ENCODE measurements at places on chromosomes 4 and X.

- DNase-seq = no peak
Measured at GRCh38 chr4:5963611-5964010, 54.6 kb downstream of the C4orf50 start.

DNA sequence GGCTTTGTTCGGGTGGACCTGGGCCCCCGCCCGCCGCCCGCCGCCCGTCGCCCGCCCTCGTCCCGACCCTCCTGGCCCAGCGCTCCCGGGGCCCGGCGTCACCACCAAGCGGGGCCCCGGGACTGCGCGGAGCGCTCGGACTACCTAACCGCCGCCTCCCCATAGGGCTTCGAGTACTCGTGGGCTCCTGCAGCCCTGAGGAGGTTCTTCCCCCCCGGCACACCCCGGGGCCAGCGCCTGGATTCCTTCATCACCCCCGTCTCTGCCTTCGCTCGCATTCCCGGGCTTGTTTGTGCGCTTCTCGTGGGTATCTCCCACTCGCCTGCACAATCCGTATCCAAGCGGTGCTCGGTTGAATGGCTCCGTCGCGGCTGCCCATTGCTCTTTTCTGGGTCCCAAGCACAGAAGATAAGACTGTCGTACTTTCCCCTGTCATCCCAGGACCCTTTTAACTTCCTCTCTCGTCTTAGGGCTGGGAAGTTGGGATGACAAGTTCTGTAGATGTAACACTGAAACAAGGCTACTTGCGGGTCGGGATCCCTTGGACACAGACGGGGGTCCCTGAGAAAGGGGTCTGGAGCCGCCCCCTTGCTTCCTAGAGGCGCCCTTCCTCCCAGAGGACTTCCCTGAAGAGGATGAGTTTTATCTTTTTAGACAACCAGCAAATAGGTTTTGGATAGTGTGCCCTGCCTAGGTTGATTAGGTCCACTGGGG lies 565 bp downstream of the MOB1B start:
- no peak for DNase-seq

GRCh38 chrX:144327495-144327894 lies 443.6 kb downstream of the UBE2NL start:
- DNase-seq = no peak

DNA sequence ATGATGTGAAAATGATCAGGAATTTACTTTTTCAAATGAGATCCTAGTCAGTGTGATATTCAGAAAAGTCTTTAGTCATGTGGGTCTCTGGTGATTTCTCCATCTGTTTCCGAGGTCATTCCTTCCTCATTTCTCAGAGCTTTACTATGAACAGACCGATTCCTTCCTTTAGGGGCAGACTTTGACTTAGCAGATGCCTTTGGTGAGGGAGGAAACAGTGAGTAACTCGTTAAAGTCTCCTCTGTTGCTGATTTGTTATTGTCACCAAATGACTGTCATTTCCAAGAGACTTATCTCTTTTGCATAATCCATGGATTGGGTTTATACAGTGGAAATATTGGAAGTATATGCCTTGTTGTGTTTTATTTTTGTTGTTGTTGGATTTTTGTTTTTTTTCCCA lies 76.2 kb upstream of the CD99 start:
- DNase-seq = no peak

DNA sequence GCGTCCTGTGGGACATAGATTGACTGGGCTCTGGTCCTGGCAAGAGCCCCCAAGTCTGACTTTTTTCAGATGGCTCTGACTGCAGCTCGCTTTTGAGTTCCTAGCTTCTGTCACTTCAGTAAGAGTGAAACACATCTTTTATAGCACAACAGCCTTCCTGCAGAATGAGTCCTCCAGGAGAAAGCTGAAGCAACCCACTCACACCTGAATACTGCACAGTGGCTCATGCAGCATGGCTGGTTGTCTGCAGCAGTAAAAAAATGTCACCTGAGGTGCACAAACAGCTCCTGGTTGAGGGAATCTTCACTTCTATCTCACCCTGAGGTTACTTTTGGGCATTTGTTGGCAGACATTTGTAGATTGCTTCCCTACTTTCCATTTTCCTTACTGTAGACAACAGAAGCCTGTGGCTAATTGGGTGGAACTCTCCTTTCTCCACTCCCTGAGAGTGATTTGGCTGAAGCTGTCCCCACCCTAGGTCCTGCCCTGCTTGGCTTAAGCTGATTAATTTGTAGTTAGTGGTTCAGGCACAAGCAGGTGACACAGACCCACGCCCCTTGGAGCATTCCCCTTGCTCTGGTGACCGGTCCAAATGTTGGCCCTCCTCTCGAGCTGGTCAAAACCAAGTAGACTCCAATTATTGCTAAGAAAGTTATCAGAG lies 99.7 kb downstream of the NPNT start:
- DNase-seq = no peak

GRCh38 chr4:188336891-188337290 lies 197.7 kb downstream of the TRIML1 start:
- no peak for DNase-seq

DNA sequence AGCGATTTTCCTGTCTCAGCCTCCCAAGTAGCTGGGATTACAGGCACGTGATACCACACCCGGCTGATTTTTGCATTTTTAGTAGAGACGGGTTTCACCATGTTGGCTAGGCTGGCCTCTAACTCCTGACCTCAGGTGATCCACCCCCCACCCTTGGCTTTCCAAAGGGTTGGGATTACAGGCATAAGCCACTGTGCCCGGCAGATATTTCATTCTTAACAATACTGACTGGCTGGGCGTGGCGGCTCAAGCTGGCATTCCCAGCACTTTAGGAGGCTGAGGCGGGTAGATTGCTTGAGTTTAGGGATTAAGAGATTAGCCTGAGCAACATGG lies 1.3 kb downstream of the PQBP1 start:
- DNase-seq = no peak

GRCh38 chr4:122838034-122838433 lies 11.4 kb downstream of the FGF2 start:
- DNase-seq = no peak

GRCh38 chrX:133859336-133859735 lies 126.1 kb downstream of the GPC3 start:
- DNase-seq = no peak

- DNase-seq = no peak
Measured at GRCh38 chr4:54185044-54185780, 43.9 kb upstream of the PDGFRA start.

DNA sequence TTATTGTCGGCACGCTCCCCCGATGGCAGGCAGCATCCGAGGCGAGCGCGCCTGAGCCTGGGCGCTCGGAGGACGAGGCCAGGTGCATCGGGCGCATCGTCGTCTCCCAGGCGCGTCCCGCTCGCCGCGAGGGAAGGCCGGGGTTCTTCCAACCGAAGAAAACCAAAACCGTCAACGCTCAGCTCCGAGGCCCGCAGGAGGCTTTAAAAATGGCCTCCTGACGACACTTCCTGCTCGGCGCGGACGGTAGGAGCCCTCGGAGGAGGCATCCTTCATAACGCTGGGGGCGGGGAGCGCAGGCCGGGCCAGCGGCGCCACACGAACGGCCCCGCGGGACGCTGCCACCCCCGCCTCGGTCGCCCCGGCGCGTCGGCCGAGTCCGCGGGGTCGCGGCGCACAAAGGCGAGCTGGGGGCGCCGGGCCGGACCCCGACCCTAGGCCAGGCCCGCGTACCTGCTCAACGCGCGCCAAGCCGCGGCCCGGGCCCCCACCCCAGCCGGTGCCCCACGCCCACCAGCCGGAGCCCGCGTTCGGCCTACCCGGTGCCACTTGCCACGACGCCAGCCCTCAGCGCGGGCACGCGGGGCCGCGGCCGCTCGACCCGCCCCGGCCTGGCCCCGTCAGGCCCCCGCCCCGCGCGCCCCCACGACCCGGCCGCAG lies 501 bp downstream of the ZNF518B start:
- peak; percentile 81 for DNase-seq

DNA sequence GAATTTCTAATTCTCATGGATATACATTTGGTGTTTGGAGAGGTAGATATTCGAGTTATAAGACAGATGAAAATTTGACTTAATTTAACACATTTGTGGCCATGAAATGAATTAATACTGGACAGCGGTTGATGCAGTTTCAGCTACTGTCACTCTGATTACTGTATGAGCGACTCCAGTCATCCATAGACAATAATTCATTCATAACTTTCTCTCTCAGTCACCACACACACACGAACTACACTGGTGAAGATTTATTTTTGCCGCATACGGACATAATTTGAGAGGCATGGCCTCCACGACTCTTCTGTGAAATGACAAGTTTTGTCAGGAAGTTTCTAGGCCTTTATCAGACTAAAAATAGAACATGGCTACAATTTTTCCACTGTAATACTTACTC lies 177.0 kb downstream of the TENM3 start:
- no peak for DNase-seq

DNA sequence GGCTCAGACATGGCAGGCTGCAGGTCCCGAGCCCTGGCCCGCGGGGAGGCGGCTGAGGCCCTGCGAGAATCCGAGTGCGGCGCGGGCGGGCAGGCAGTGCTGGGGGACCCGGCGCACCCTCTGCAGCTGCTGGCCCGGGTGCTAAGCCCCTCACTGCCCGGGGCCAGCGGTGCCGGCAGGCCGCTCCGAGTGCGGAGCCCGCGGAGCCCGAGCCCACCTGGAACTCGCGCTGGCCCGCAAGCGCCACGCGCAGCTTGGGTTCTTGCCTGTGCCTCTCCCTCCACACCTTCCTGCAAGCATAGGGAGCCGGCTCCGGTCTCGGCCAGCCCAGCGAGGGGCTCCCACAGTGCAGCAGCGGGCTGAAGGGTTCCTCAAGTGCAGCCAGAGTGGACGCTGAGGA lies 97.5 kb downstream of the QDPR start:
- no peak for DNase-seq

DNA sequence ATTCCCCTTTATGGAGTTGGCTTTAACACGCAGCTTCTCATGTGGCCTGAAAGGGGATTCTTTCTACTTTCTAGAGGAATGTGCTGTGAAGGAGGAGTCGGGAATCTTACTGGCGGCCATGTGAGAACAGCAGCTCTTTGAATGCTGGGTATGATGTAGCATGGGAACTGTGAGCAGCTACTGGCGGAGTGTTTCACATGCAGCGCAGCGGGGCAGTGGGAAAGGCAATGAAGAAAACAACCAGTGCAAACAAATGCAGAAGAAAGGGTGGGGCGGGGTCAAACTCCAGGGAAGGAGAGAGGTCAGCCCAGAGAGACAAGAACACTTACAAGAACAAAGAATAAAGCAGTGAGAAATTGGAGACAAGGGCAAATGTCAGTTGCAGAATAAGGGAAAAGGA lies 363.8 kb upstream of the FTHL17 start:
- DNase-seq = no peak

DNA sequence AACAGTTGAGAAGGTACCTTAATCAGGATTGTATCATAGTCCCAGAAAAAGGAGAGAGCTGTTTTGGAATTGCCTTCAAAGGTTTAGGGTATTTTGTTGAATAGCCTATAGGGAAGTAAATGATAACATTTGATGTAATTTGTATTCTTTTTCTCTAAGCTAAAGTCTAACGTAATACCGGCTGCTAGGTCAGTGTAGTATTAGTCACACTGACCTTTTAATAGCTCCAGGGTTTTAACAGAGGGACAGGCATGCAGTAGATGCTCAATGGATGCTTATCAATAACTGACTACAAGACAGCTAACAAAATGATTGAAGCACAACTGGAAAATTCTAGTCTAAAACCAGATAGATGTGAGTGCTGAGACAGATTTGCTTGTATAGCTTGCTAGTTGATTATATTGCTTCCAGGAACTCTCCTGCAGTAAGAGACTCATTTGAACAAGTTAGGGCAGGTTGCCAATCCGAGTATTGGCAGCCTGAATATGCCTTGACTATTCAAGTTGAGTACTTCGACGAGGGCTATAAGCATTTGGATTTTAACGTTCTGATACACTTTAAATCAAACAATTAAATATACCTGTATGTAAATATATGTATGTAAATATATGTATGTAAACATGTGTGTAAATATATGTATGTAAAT lies 16.5 kb upstream of the PNPLA4 start:
- no peak for DNase-seq
